ENCODE measurements at places on chromosomes 1 and 21. TPM values are rescaled to one million over a fixed set of nuclear protein-coding genes. Genes with fewer than 3 reads are reported as not detected.

The ZBTB17 gene
- 37.3 TPM for total RNA-seq

The BATF3 gene
- 1.2 TPM for total RNA-seq

The RALGPS2 gene
- total RNA-seq: 17.0 TPM

The MCOLN3 gene
- total RNA-seq: 3.0 TPM

The CYYR1 gene
- total RNA-seq: 17.5 TPM

DNA sequence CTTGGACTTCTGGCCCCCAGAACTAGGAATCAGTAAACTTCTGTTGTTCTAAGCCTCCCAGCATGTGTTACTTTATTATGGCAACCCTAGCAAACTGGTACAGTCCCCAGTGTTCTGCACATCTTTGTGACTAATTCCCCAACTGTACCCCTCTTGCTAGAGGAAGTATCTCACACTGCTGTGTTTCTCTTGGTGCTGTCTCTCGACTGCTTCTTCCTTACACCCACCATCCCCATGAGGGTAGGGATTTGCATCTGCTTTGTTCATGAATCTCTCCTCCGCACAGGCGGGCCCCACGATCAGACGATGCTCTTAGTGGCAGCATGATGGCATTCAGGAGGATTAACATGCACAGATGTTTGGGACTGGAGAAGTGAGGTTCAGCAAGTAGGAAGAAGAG is 46.7 kb downstream of the CLIC6 start:
- H3K36me3 ChIP-seq: no peaks in the 10 kb centered on the region
- H3K27me3 ChIP-seq: no peaks in the 10 kb centered on the region
- H3K4me1 ChIP-seq: no peaks in the 10 kb centered on the region
- DNase-seq: no peak
- no peak overlapping the region for H3K27ac ChIP-seq

DNA sequence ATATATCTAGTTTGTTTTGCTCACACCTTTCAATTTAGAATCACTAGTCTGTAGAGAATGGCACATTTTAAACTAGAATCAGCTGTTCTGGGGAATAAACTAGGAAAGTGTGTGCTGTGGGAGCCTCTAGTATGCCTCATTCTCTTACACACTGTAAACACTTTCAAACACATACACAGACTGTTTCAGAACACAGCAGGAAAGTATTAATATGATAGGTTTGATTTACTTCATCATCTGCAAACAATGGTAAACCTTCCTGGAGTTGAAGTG is 67.1 kb upstream of the ABCG1 start:
- H3K36me3 ChIP-seq: no peaks in the 10 kb centered on the region
- no peak for DNase-seq
- no peaks in the 10 kb centered on the region for H3K27me3 ChIP-seq

DNA sequence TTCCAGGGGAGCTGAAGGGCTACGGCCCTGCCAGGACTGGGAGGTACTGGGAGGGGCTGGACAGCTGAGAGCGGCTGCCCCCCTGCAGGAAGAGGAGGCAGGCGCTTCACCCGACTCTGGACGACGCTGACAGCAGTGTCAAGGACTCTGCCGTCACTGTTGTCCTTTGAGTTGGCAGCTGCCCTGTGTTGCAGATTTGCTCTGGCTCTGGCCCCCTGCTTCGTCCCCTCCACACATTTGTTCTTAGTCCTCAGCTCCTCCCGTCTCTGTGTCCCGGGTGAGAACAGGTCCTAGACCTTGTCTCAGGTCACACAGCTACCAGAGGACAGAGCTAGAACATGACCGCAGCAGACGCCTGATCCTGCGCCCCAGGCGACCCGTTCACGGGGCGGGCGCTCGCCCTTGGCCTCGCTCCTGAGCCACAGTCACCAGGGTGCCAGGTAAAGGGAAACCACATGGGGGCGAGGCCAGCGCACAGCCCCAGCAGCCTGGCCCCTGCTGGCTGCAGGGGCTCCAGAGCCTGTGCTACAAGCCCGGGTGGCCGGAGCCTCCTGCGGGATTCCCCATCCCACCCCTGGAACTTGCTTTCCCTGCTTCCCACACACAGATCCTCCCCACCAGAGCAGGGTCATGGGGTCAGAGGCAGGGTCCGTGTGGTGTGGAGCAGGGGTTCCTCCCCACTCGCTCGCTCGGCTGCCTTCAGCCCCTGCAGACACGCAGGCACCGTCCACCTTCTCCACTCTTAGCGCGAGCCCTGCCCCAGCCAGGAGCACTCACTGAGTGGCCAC is 10.7 kb upstream of the NPHP4 start:
- no peak overlapping the region for H3K4me3 ChIP-seq
- no peak overlapping the region for H3K27ac ChIP-seq
- H3K36me3 ChIP-seq: no peaks in the 10 kb centered on the region
- H3K4me1 ChIP-seq: no peaks in the 10 kb centered on the region
- no peaks in the 10 kb centered on the region for H3K27me3 ChIP-seq

DNA sequence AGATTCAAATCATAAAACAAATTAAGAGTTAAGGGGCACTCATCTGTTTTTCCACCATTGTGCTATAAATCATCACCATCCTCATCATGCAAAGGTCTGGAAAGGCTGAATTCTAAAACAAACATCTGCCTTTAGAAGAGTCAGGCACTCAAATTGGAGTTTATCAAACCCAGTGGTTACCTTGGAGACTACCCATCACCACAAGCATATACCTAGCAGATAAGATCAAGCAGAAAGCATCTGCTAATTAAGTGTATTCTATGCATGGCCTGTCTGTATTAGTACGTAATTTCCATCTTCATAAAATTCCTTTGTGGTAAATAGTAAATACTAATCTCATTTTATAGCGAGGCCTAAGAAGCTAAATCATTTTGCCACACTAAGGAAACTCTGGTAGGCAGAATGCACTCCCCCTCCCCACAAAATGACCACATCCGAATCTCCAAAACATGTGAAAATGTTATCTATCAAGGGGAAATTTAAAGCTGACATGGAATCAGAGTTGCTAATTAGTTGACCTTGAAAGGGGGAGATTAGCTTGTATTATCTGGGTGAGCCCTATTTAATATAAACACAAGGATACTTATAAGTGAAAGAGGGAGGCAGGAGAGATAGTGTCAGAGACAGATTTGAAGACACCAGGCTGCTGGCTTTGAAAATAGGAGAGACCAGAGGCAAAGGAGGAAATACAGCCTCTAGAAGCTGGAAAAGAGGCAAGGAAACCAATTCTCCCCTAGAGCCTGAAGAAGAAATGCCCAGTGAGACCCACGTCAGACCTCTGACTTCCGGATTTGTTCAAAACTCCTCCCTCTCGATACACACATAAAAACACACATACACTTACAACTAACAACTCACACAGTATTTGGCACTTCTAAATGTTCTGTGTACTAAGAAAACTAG is 23.2 kb downstream of the ARID4B start:
- H3K27ac ChIP-seq: no peak overlapping the region
- H3K36me3 ChIP-seq: no peaks in the 10 kb centered on the region
- no peak overlapping the region for H3K4me3 ChIP-seq
- no peak for DNase-seq
- H3K4me1 ChIP-seq: peaks cover 22% of the 10 kb centered on the region

DNA sequence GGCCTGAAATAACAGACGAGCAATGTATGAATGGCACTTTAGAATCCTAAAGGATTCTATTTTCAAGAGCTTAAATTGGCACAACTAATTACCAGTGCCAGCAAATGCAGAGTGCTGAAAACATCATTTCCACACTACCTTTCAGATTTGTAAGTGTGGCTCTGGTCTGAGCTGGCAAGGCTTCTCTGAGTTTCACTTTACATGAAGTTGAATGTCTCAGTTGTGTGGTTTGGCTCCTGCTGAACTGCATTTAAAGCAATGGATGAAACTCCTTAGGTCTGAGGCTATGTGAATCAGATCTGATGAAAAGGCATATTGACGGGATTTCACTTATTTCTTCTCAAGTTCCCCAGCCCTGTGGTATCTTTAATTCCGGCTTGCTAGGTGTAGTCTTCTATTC is 114.8 kb upstream of the PTGFR start:
- no peaks in the 10 kb centered on the region for H3K36me3 ChIP-seq
- no peaks in the 10 kb centered on the region for H3K27me3 ChIP-seq
- H3K4me1 ChIP-seq: no peaks in the 10 kb centered on the region
- no peak overlapping the region for H3K4me3 ChIP-seq
- H3K27ac ChIP-seq: no peak overlapping the region

DNA sequence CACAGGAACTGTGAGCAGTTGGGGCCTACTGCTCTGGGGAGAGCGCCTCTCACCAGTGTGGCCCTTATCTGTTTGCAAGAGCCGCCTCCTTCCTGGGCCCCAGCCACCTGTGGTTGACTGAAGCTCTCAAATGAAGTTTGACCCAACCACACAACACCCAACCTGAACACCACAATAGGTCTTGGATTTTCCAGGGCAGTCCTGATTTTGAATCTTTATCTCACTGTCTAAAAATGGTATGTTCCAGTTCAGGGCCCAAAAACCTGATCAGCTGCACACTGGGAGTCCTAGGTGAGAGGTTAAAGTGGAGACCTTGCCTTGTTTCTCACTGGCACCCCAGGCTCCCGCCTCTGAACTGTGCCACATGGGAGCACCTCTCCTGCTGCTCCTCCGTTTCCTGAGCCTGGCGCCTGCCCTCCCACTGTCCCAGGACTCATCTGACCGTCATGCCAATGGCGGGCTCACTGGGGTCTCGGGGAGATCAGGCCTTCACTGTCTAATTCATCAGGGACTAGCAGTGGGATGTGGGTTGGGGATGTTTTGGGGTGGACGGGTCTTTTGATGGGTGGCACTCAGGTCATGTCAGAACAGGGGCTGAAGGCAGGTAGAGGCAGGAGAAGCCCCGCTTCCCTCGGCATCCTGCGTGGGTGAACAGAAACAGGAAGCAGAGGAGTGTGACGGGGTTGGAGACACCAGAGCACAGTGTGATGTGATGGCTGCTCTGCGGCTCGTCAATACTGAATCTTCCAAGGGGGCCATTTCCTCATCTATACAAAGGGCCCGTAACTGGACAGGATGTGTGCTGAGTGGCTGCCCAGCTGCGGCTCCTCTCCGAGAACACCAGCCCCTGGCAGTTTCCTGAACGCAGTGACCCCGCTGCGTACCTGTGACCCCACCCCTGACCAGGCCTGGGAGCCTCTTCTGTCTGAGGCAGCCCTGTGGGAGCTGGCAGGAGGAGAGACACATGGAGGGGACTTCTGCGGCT is 59.6 kb upstream of the ITPKB start:
- DNase-seq: no peak
- no peaks in the 10 kb centered on the region for H3K27me3 ChIP-seq
- no peaks in the 10 kb centered on the region for H3K4me1 ChIP-seq
- H3K4me3 ChIP-seq: no peak overlapping the region
- no peaks in the 10 kb centered on the region for H3K36me3 ChIP-seq
- H3K27ac ChIP-seq: no peak overlapping the region

GRCh38 chr1:22639286-22639685 is 2.9 kb downstream of the C1QA start:
- H3K27ac ChIP-seq: no peak overlapping the region
- H3K4me3 ChIP-seq: no peak overlapping the region
- H3K27me3 ChIP-seq: no peaks in the 10 kb centered on the region
- H3K4me1 ChIP-seq: no peaks in the 10 kb centered on the region

- H3K4me3 ChIP-seq: no peak overlapping the region
- no peak for DNase-seq
- no peaks in the 10 kb centered on the region for H3K27me3 ChIP-seq
- H3K36me3 ChIP-seq: no peaks in the 10 kb centered on the region
- no peaks in the 10 kb centered on the region for H3K4me1 ChIP-seq
Observed at GRCh38 chr1:28812669-28813468, 899 bp downstream of the OPRD1 start.

GRCh38 chr1:160638926-160639325 is 7.9 kb downstream of the SLAMF1 start:
- H3K36me3 ChIP-seq: no peaks in the 10 kb centered on the region
- no peak overlapping the region for H3K4me3 ChIP-seq
- H3K4me1 ChIP-seq: no peaks in the 10 kb centered on the region
- no peak for DNase-seq
- H3K27ac ChIP-seq: no peak overlapping the region

- no peak overlapping the region for H3K4me3 ChIP-seq
- no peaks in the 10 kb centered on the region for H3K36me3 ChIP-seq
- no peak for DNase-seq
- peaks cover 17% of the 10 kb centered on the region for H3K4me1 ChIP-seq
- no peak overlapping the region for H3K27ac ChIP-seq
Observed at GRCh38 chr1:22255341-22256212, 112.7 kb upstream of the WNT4 start.

DNA sequence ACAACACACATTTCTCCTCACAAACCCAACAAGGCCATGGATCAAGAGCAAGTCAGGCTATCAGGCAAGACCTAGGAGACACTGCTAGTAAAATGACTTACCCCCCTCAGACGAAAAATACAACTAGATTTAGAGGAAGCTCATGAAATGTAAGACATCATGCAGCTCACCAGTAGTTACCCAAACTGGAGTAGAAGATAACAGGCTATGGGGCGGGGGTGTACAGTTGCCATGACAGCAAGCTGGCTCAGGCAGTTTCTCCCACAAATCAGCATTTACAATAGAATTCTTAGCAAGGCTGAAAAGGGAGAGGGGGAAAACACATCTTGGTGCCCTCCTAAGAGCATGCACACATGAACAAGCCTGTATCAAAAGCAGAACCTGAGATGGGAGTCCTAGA is 13.9 kb downstream of the TPM3 start:
- peaks cover 17% of the 10 kb centered on the region for H3K36me3 ChIP-seq
- H3K27me3 ChIP-seq: no peaks in the 10 kb centered on the region
- no peak for DNase-seq
- peaks cover 51% of the 10 kb centered on the region for H3K4me1 ChIP-seq
- no peak overlapping the region for H3K27ac ChIP-seq
